WTC11 (cell line): ENCODE measurements at places on chromosomes 13 and 19. TPM values are rescaled to one million over a fixed set of nuclear protein-coding genes. Genes with fewer than 3 reads are reported as not detected.

Gene CD209
- 0.09 to 0.44 TPM in 2 of 3 replicates, not detected in the other for total RNA-seq

Gene ZNF260
- 24.1 to 29.0 TPM (median 25.3 TPM) in 3 replicates for total RNA-seq

Gene PRDX2
- total RNA-seq = 378 to 447 TPM (median 447 TPM) in 3 replicates

Gene NCR1
- total RNA-seq = 4.3 to 7.9 TPM (median 7.2 TPM) in 3 replicates

Gene CRB3
- total RNA-seq = 29.9 to 36.5 TPM (median 32.2 TPM) in 3 replicates

Gene ANGPTL4
- total RNA-seq = 1.0 to 2.7 TPM (median 2.2 TPM) in 3 replicates

Gene EFNA2
- 11.4 to 14.2 TPM (median 12.6 TPM) in 3 replicates for total RNA-seq
